ENCODE measurements at places on chromosomes 6 and 20.

- DNase-seq: no peak
Measured at GRCh38 chr6:131660195-131660594, 23.1 kb downstream of the ENPP3 start.

DNA sequence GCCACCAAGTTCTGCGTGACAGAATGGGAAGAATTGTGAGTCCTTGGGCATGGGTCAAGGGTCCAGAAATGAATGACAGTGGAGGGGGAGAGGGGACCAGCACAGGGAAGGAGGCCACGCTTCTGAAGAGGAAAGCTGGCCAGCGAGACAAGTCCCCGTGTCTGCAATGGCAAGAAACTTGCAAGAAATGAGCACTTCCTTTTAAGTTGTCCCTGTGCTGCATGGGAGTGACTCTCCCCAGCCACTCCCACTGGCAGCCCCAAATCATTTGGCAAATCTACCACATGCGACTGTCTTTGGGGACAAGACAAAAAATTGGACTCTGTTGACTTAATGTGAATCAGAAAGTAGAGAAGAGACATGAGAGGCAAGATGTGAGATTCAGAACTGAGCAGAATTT lies 242.2 kb upstream of the RREB1 start:
- DNase-seq: no peak

DNA sequence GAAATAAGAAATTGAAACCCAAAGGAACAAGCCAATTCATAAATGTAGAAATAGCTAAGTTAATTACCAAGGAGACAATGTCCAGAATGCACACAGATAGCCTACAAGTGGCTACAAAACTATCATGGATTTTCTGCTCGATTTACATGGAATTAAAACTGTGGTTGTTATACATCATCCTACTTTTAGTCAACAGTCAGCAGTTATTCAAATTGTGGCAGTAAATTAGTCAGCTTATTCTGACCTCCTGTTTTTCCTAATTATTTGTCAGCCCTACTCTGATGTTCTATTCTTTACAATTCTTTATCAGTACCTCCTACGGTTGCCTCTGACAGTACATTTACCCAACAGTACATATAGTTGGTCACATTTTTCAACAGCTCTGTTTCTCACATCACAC lies 29.6 kb downstream of the RBL1 start:
- no peak for DNase-seq

- DNase-seq: no peak
Measured at GRCh38 chr6:25181923-25182322, 97.3 kb upstream of the CARMIL1 start.

GRCh38 chr6:161010418-161010817 lies 18.8 kb downstream of the MAP3K4 start:
- no peak for DNase-seq

DNA sequence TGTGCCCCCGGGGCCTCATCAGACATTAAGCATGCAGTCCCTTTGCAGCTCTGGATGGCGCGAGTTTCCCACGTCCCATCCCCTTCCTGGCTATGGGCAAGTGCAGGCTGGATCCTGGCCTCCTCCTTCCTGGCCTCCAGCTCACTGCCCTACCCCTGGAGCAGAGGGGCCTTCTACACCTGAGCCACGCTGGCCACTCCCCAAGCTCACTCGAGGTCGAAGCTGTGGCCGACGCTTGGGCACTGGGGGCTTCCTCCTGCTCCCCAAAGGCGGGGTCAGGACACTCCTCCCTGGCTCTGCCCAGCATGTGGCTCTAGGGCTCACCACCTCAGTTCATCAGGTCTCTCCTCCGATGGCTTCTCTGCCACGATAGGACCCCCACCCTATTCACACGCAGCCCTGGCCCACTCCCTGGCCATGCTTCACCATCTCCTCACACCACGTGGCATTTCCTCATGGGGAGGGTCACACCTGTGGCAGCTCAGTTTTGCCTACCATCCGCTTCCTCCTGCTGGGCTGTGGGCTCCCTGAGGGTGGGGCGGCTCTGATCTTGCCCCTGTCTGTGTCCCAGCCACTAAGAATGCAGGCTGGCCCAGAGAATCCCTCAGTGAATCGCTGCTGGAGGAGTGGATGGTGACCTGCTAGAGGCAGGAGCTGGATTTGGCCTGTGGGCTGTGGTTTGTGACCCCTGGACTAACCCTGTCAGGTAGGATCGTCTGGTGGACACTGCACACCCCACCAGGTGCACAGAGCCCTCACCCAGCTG lies 280.7 kb downstream of the TAF4 start:
- DNase-seq: no peak

- DNase-seq: no peak
Measured at GRCh38 chr6:100226811-100227210, 232.8 kb upstream of the MCHR2 start.

DNA sequence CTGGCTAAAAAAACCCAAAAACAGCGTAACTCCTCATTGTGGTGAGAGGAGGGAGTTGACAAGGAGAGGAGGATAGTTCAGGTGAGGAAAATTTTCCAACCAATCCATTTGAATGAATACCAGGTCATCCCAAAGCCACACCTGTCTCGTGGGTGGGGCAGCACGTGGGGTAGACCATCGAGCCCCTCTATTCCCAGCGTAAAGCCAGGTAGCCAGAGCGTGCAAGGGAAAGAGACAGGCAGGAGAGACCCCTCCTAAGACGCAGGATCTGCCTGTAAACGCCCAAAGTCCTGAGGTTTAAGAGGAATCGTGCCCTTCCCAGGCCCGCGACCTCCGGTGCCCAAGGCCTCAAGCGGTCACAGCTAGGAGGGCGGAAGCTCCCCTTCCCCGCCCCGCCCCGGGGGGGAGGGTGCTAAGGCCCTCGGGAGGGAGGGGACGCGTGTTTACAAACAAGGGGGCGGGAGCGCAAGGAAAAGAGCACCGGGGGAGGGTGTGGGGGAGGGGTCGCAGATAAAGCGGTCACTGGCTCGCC lies 712 bp downstream of the RXRB start:
- DNase-seq: no peak

DNA sequence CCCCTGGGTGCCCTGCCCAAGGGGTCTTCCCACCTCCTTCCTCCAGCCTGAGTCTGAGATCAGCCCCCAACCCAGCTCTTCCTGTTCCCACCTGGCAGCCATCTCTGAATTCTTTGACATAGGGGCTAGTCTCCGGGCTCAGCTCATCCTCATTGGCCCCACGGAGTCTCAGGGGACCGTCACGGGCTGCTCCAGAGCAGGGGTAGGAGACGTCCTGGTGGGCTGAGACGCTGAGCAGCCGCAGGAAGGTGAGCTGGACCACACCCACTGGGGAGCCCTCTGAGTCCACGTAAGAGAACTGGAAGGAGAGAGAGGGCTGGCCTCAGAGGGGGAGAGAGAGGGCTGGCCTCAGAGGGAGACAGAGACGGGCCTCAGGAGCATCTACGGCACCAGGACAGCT lies 28.1 kb downstream of the COL11A2 start:
- no peak for DNase-seq
